Stimulated activated CD4-positive, alpha-beta T cell treated with anti-CD3 and anti-CD28 coated beads, Interleukin-2, amount 100 ng/mL, for 4 hours (primary cell): ENCODE measurements at places on chromosomes 3 and 15.

- DNase-seq = no peak
Observed at GRCh38 chr3:195068084-195069080, 202.6 kb downstream of the XXYLT1 start.

GRCh38 chr3:128483657-128484403 is 9.2 kb downstream of the GATA2 start:
- no peak for DNase-seq

DNA sequence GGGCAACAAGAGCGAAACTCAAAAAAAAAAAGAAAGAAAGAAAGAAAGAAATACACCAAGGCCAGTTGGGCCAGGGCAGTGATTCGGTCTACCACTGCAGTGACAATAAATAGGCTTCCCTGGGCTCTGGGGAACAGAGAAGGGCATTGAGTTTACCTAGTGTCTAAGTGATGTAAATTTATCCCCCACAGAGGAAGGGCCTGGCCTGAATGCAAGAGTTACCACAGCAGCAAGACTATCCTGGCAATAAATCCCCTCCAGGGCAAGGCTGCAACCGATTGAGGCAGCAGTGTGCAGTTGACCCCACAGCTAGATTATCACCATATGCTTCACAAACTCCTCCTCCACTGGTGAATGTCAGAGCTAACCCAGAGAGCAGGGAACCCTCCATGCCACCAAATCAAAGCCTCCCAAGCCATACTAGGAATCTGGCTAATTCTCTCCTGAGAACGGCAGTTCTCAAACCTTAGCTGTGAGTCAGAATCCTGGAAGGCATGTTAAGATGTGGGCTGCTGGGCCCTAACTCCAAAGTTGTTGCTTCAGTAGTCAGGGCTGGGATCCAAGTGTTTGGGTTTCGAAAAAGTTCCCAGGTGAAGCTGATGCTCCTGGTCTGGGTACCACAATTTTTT is 64.3 kb upstream of the GATM start:
- no peak for DNase-seq

DNA sequence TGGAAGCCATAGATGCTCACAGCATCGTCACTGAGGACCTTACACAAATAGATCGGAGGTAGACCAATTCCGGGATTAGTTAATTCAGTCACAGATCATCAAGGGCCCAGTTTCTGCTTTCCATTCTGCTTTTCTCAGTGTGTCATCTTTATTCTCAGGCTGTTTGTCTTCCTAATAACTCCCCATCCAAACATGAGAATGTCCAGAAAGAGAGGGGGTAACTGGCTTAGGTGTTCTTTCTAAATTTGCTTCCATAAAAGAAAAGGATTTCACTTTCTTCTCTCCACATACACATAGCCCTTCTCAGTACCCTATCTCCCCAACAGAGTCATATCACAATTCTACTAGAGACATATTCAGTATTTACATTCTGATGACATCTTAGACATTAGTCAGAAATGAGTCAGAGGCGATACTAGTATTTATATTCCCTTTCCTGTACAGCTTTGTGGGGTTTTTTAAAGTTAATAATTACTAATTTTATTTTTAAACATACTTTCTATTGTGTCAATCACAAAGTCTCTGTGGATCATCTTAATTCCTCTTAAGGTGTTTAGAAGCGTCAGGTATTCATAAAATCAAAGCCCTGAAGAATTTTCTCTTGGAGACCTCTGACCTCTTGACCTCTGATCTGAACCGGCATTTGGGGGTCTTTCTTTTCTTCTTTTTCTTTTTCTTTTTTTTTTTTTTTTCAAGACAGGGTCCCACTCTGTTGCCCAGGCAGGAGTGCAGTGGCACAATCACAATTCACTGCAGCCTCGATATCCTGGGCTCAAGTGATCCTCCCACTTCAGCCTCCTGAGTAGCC is 24.3 kb upstream of the IL12A start:
- DNase-seq = no peak

DNA sequence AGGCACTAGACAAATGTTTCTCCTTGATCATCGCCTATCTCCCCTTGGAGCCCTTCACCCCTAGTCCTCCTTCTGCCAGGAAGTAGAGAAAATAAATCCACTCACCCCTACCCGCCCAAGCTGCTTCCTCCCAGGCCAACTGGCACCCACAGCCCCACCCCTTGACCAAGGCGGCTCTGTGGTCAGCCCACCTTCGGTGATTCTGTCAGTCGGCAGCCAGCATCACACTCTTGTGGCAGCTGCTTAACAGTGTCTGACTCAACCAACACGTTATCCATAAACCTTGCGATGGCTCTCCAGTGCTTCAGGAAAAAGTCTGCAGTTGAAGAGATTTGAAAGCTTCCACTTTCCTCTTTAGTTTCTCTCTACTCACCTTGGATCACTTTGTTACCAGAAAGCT is 7.6 kb downstream of the SHF start:
- no peak for DNase-seq

DNA sequence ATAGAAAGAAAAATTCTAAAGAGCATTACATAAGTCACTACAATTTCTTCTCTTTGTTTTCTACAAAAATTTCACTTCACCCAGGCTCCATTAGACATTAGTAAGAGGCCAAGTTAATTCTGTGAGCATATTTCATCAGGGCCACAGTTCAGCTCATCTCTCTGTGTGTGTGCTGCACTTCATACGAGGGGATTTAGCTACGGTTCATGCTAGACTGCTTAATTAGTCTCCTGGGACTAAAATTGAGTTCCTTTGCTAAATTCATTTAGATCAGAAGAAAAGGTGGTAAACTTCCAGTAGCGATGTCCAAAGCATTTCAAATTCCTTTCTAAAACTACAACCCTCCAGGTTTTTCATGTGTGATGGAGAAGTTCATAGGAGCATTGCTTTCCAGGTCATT is 83.1 kb upstream of the SETMAR start:
- DNase-seq = no peak

GRCh38 chr3:66104535-66104934 is 65.8 kb upstream of the MAGI1 start:
- no peak for DNase-seq
